ENCODE measurements at places on chromosomes 2 and 18.

DNA sequence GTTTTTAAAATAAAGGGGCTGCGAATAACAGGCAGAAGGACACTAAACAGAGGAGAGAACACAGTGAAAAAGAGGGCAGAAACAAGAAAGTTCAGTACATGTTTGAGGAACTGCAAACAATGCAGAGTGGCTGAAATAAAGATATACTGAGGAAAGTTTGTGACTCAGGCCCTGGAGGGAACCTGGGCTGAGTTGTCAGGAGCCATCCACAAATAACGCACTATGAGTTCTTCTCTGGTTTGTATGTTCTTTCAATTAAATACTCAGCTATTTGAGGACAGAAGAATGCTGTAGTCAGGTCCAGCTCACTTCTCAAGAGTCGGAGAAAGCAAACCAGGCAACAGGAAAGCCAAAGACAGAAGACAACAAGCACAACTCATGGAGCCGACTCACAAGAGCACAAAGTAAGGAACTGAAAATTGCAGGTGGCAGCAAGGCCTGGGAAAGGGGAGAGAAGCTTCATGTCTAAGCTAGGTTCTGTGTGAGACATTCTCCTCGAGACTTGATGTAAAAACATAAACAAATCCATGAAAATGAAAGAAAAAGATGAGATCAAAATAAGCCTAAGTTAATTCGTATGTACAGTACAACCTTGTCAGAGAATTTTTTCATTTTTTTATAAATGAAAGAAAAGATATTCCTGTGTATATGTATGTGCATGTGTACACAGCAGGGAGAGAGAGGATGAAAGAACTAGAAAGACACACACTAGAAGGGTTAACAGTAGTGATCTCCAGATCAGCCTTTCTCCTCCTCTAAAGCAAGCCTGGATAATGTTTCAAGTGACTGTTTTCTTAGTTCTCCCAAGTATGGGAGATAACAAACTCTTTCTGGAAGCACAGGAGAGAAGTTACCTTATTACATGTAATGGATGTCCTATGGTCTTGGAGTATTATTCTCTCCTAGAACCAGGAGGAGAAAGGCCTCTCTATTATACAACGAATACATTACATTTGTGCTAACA is 41.5 kb downstream of the CHN1 start:
- DNase-seq, result no peak

GRCh38 chr2:85329181-85329651 is 1.4 kb upstream of the TGOLN2 start:
- DNase-seq, result no peak

DNA sequence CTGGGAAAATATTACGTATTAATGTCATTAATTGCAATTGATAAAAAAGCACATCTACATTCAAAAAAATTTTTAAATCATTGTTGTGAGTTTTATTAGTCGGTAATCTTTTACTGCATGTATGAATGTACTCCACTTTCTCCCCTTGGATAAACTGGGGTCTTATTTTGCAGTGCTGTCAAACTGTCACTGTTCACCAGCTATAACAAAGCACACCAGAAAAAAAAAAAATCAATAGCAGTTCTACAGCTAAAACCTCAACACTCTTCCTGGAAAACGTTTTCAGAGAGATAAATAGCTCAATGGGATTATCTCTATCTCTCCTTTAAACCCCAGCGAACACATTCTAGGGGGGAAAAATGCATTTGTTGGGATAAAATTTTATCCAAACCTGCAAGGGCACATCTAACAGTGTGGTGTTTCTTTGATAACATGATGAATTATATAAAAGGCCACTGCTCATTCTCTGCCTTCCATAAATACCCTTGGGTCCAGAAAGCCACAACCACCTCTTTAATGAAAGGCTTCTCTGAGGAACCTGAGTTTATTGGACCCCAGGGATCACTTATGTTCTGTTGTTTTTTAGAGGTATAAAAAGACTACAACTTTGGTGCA is 219.9 kb downstream of the CDH20 start:
- no peak for DNase-seq

- no peak for DNase-seq
Measured at GRCh38 chr18:8797206-8797605, 91.8 kb downstream of the MTCL1 start.

DNA sequence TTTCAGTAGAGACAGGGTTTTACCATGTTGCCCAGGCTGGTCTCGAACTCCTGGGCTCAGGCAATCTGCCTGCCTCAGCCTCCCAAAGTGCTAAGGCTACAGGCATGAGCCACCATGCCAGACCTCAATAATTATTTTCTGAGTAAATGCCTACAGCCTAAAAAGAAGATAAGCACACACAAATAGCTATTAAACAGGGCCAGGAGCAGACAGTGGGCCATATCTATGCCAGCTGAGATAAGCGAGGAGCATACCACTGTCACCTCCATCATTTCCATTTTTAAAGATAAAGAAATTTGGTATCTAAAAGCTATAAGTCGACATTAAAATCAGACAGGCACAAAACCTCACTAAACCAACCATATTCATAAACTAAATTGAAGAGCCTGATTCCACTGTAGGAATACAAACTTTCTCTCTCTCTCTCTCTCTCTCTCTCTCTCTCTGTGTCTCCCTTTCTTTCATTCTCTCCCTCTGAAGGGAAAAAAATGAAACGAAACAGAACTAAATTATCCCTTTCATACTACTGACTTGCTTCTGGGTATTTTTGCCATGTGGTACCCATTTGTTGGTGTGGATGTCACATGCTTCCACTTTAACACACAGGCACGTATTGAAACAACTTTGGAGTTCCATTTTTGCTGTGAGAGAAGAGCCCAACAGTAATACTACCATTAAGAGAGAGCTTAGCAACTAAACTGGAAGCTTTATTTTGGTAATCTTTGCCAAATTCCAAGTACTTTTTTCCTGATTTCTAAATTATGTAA is 51.0 kb downstream of the FARSB start:
- DNase-seq, result no peak

DNA sequence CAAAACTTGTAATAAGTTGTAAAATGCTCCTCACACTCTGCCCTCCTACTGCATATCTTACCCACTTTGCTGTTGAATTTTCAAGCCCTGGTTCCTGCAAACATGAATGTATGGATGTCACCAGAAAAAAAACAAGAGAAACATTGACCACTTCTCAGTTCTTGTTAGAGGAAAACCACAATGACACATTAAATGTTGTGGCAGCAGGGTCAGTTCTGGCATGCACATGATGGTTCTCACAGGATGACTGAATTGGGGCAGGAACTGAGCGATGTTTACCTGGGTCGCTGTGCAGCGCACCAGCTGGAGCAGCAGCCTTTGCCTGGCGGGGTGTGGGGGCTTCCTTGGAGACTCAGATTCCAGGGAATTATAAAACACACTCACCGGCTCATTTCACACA is 14.0 kb upstream of the PRKCE start:
- DNase-seq, result no peak

GRCh38 chr2:211203986-211204385 is 647.6 kb downstream of the CPS1 start:
- no peak for DNase-seq

DNA sequence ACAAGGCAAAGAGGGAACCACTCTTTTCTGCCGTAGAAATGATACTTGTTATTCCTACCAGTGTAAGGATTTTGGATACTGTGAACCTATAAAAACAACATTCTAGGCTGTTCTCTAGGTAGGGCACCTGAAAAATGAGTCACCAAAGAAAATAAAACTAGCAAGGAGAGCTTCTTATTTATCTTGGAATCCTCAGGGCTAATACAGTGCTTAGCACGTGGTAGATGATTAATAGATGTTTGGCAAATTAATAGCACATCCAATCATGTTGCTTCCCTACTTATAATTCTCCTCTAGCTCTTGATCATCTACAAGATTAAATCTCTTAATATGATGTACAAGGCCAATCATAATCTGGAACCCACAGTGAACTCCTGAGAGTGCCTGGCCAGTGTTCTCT is 73.1 kb downstream of the AAK1 start:
- no peak for DNase-seq

DNA sequence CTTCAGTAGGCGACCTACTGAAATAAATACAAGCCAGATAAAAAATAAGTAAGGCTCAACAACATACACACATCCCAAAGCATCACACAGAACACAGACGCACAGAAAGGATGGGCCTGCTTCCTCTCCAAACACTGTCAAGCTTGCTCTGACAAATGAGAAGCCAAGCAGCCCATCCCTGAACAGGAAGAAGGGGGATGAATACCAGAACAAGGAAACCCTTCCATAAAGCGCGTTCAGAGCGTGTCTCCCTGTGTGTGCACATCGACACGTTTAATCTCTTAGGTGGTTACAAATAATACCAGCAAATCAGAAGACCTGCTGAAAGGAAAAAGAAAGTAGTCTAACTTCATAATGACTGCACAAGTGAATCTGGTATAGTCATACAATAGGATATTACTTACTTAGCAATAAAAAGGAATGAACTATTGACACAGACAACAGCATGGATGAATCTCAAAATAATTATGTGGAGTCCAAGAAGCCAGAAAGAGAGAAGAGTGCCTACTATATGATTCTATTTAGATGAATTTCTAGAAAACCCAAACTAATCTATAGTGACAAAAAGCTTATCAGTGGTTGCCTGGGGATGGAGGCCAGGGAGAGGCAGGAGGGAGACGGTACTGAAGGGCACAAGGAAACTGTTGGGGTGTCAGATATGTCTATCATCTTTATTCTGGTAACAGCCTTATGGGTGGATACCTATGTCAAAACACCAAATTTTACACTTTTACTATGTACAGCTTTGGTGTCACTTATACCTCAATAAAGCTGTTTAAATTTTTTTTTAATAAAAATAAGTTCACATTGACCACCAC is 26.8 kb downstream of the MBOAT2 start:
- no peak for DNase-seq

DNA sequence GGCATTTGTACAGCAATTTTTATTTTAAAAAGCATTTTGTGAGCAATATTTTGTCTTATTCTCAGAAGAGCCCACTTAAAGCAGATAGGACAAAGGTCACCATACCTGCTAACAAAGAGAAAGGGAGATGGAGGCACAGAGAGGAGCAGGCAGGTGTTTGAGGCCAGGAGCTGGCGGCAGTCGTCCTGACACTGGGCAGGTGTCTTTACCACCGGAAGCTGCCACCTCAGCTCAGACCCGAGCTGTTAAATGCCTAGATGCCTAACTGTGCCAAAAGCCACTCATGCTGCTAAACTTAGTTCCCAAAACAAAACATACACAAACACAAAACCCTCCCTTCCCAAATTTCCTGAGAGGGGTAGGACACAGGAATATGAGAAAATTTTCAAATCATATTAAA is 120.9 kb downstream of the CNTNAP5 start:
- DNase-seq, result no peak

GRCh38 chr2:241607162-241607885 is 29.6 kb downstream of the THAP4 start:
- no peak for DNase-seq

Data from fibroblast of skin of left biceps (primary cell).